ENCODE measurements at places on chromosomes 4 and X.

DNA sequence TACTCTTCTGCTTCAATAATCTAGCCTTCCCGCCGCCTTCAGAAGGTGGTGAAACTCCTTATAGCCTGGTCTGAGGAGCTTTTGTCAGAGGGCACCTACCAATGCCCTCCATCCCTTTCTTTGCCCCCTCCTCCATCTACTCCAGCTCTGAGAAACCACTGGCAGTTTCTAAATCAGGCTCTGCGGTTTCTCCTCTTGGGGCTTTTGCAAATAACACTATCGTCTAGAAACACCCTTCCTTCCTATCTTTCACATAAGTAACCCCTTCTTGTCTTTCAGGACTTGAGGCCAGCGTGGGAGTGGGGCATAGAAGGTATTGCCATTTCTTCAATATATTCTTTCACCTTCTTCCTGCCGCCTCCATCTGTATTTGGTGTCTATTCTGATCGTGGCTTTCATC lies 1.2 kb upstream of the EFHC2 start:
- DNase-seq = no peak

- DNase-seq = no peak
These were observed 1099.4 kb upstream of the IGFBP7 start for GRCh38 chr4:58209551-58209950.

- DNase-seq = no peak
These were observed 170.4 kb downstream of the PCDH18 start for GRCh38 chr4:137361756-137362470.

GRCh38 chr4:78588894-78589545 lies 37.5 kb downstream of the ANXA3 start:
- no peak for DNase-seq

DNA sequence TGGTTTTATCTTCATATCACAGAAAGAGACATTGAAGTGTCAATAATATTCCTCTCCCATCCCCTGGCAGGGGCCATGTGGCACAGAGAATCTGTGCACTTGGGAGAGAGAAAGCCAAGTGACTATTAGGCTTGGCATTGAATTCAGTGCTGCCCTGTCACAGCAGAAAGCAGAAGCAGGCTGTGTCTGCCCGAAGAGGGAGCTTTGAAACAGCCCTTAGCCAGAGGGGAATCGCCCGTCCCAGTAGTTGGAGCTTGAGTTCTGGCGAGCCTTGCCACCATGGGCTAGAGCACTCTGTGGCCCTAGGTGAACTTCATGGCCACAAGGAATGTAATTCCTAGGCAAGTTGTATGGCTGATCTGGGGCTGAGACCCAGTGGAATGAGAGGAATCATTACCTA lies 282.5 kb upstream of the PCDH10 start:
- peak; percentile 56 for DNase-seq

DNA sequence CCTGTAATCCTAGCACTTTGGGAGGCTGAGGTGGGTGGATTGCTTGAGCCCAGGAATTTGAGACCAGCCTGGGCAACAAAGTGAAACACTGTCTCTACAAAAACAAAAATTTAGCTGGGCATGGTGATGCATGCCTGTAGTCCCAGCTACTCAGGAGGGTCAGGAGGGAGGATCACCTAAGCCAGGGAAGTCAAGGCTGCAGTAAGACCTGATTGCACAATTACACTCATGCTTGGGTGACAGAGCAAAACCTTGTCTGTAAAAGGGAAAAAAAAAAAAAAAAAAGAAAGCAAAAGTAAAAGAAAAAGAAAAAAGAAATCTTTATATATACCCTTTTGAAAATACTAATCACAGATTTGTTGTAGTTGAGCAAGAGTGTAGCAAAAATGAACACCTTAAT lies 801.0 kb upstream of the IGFBP7 start:
- no peak for DNase-seq

DNA sequence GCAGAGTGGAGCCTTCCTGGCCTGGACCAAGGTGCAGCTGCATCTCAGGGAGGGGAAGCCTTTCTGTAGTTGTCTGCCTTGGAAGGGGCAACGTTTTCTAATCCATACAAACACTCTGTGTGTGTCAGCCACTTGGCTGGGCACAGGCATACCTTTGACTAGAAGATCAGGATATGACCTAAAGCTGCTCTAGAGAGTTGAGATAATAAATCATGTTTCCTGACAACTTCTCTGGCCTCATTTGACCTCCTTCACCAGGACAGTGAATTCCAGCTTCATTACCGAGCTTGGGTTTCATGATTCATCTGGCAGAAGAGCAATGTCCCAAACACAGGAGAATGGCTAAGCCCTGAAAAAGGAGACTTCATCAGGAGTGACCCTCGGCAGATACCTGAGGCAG lies 89.6 kb upstream of the KIT start:
- no peak for DNase-seq

DNA sequence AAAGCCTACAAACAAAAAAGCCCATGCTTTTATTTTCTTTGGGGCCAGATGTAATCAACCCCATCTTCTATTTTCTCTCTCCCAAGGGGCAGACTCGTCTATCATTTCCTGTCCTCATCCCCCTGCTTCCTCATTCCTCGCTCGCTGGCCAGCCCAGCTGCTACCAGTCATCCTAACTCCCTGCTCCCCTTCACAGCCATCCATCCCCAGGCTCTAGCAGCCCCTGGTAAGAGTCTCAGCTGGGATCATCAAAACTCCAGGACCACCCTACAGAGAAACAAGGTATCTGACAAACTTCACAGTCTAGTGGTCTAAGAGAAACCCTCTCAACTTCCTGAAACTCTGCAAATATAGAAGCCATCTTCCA lies 23.6 kb downstream of the SH3KBP1 start:
- DNase-seq = no peak
